ENCODE measurements at places on chromosomes 5 and 9. TPM values are rescaled to one million over a fixed set of nuclear protein-coding genes. Genes with fewer than 3 reads are reported as not detected.

GRCh38 chr9:129451669-129452068 lies 169.2 kb downstream of the C9orf50 start:
- DNase-seq, result no peak

DNA sequence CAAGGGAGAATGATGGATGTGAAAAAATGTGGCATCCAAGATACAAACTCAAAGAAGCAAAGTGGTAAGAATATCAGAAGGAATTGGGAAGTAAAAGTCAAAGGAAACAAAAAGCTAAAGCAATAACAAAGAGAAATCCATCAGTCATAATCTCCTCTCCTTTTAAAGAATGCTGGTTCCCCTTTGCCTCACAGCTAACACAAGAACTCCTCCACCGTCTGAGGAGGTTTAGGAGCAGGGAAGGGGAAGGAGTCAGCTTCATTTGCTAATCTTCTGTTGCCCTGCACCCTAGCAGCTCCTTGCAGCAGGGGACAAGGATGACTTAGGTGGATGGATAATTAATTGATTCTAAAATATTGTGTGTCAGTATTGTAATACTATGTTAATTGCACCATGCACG lies 16.4 kb downstream of the CD274 start:
- DNase-seq, result no peak

- no peak for DNase-seq
Measured at GRCh38 chr5:36876965-36877666, 547 bp downstream of the NIPBL start.

GRCh38 chr5:103036601-103037000 lies 83.3 kb downstream of the GIN1 start:
- no peak for DNase-seq

DNA sequence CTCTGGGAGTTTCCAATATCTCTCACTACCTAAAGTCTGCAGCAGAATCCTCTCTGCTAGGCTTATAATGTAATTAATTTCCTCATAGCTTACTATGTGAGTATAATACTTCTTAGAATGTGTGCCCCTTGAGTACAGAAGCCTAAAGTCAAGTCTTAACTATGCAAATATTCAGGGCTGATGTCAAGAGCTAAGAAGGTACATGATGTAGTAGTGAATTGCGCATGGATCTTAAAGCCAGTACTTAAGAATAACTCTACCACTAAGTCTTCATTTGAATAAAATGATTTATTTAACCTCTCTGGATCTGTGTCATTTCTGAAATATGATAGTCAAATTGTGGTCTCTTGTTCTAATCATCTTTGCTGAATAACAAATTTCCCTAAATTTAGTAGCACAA lies 442.9 kb downstream of the DTWD2 start:
- no peak for DNase-seq

AFAP1L1 gene
- total RNA-seq, result 15.2 TPM
